ENCODE measurements at places on chromosomes 2 and 18.

DNA sequence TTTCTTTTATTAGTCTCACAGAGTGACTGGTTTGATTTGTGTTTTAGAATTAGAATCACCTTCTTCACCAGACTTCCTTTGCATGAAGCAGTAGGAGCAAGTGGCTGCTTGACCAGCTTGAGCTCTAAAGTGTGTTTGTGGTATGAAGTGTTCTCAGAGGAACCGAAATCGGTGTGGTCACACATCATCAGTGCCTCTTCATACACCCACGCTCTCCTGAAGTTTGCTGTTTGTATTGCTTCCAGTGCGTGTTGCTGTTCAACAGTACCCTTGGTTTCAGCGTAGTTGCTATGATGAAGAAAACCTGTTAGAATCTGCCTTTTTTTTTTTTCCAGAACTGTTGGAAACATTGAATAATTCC lies 77.9 kb downstream of the LIMS1 start:
- no peak for DNase-seq

- no peak for DNase-seq
Observed at GRCh38 chr18:36658611-36659010, 170.2 kb downstream of the TPGS2 start.

DNA sequence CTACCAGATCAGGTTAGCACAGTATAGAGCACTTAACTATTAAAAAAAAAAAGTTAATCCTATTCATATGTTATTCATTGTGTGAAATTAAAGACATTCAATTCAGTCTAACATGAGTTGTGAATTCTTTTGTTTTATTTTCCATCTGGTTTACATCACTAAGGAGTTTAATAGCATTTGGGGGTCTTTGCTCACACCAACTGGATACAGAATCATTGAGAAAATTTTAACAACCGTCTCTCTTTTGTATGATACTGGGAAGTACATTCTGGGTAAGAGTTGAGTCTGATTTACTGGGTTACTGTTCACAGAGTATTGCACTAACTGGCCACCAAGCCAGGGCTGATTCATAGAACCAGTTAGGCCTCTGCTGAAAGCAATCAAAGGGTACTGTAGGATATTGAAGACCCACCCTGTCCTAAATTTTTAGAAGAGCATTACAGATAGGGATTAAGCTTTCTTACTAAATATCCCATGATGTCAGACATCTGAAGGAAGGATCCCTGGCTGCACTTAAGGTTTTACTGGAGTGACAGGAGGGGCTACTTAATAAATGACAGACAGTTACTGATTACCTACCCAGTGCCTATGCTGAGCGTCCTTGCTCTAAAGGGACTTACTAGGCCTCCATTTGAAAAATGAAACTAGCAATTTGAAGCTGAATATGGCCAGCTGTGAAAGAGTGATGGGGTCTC lies 387.9 kb downstream of the SETBP1 start:
- DNase-seq: no peak

GRCh38 chr2:218263817-218264641 lies 3.2 kb downstream of the GPBAR1 start:
- DNase-seq: no peak

DNA sequence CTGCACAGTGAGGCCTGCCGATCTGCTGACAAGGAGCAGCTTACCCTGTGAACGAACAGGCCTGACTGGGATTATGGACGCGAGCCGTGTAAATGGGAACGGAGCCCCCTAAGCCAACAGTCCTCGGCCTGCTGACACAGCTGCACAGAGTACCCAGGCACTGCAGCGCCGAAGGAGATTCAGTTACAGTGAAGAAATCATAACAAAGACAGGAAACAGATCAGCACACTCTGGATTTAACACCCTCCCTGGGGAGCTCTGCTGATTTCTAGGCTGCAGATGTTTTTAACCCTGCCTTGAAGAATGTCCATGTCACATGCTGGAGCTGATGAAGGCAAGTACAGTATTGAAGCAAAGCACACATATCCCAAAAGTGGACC lies 43.4 kb downstream of the COLEC12 start:
- no peak for DNase-seq

DNA sequence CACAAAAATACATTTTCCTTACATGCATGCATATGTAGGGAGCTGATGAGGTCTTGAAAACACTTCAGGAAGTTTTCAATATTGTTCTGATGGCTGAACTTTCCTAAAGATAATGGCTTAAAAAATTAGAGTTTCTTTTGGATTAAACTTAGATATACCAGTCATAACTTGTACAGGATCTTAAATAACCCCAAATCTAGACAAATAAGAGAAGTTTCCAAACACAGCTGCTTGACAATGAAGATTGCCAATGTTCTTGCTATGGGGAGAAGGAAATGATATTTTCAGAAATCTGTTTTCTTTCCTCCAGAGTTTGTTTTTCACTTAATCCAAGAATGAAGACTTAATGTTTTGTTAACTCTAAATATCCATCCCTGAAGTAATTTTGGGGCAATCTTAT lies 54.6 kb upstream of the SPTBN1 start:
- no peak for DNase-seq

DNA sequence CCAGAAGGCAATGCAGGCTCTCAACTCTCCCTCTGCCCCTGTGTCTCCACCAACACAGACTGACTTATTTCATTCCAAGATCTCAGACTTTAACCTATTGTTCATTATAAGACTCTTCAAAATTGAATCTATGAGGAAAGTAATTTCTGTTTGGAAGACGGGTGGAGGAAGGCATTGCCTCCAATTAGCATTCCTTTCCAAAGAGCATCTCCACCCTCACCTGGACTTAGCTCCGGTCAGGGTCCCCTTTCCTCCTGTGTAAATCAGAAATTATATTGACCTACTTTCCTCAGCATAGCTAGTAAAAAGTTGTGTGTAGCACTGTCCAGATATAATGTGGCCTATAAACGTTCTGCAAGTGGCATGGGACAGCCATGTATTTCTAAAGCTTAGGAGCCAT lies 230.4 kb upstream of the ACVR2A start:
- DNase-seq: no peak

GRCh38 chr2:166716968-166717367 lies 171.3 kb upstream of the XIRP2 start:
- no peak for DNase-seq

- DNase-seq: no peak
Observed at GRCh38 chr2:179558010-179558934, 293.6 kb upstream of the SESTD1 start.

DNA sequence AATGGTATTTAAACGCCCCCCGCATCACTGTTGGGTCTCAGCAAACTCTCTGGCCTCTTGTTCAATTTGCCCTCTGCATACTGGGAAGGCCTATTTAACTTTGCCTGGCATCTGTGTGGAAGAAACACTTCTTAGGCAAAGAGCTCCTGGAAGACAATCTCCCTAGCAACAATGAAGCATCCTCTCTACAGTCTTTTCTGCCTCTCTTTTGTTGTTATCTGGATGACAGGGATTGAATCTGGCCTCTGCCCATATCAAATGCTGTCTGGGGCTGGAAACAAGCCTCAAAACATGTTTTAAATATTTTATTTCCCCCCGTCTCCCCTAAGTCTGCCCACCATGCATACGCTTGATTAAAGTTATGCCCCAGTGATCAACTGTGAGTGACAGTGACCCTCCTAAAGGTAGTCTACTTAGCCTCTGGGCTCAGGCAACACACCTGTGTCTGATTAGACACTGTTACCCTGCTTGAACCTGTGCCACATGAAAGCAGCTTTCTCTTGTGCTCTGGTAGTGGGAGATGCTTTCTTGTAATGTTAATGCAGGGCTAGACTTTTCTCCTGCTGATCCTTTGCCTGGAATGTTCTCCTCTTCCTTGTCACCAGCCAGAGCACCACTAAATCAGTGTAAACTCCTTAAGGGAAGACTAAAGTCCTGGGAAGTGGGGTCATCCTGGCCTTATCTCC lies 34.9 kb downstream of the CDC42EP3 start:
- DNase-seq: no peak

DNA sequence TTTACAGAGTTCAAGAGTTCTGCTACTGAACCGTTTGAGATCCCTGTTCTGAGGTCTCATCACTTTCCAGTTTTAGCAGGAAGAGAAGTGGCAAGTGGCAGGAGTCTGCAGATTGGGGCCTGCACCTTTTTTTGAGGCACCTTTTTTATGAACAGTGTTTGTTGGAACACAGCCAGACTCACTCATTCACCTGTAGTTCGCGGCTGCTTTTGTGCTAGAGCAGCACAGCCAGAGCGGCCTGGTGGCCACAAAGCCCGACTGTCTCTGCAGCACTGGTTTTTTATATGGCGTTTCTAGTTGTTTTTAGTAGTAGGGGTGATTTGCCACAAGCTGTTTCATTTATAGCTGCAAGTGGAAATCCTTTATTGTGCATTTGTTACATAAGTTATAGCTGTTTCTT lies 8.6 kb downstream of the ACP1 start:
- DNase-seq: no peak

GRCh38 chr2:238313289-238313990 lies 6.9 kb upstream of the TRAF3IP1 start:
- DNase-seq: no peak

DNA sequence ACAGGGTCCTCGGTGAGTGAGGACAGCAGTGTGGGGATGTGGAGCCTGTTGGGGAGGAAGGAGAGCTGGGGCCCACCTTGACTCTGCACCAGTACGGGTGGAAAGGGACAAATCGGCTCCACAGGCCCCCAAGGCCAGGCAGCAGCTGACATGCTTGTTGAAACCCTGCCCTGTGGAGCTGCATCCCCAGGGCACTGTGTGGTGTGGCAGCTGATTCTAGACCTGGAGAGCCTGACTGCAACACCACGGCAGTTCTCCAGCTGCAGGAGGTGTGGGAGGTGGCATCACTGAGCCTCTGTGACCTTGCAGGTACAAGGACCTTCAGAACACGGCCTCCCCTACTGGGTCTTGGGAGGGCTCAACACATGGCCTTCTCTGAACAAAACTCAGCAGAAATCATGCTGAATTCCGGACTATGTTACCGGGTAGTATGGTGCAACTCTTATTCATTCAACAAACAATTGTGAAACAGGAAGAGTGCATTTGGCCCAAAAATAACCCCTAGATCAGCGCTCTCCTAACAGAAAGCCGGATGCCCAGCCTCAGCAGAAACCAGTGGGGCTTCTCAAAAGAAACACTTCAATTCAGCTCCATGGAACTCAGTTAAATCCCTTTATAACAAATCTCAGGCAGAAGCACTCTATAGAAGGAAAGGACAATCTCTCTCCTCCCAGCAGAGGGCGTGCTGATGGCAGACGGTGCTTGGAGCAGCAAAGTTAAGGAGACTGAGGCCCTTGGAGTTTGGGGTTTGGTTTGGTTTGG lies 104.4 kb upstream of the SALL3 start:
- no peak for DNase-seq

- DNase-seq: no peak
Observed at GRCh38 chr18:2655954-2656236, 369 bp downstream of the SMCHD1 start.
